CD4-positive, alpha-beta T cell (primary cell): ENCODE measurements at places on chromosomes 2 and 18. TPM values are rescaled to one million over a fixed set of nuclear protein-coding genes. Genes with fewer than 3 reads are reported as not detected.

- H3K27ac ChIP-seq, result no peak overlapping the region
- peaks cover 7% of the 10 kb centered on the region for H3K36me3 ChIP-seq
- no peak overlapping the region for H3K4me3 ChIP-seq
- H3K4me1 ChIP-seq, result no peaks in the 10 kb centered on the region
- no peak for DNase-seq
- H3K27me3 ChIP-seq, result no peaks in the 10 kb centered on the region
These were observed 125.7 kb upstream of the FZD5 start for GRCh38 chr2:207895274-207895860.

GRCh38 chr2:95076705-95077529, 44.7 kb downstream of the MRPS5 start:
- H3K4me3 ChIP-seq, result peak overlapping the region; percentile 52
- no peaks in the 10 kb centered on the region for H3K36me3 ChIP-seq
- peaks cover 75% of the 10 kb centered on the region for H3K4me1 ChIP-seq
- peak; percentile 95 for DNase-seq

GRCh38 chr2:126788652-126789051, 110.0 kb upstream of the TEX51 start:
- H3K4me1 ChIP-seq, result no peaks in the 10 kb centered on the region
- DNase-seq, result no peak
- H3K27ac ChIP-seq, result no peak overlapping the region
- peaks cover 7% of the 10 kb centered on the region for H3K27me3 ChIP-seq
- H3K4me3 ChIP-seq, result no peak overlapping the region

GRCh38 chr2:17517481-17518211, 594 bp downstream of the RAD51AP2 start:
- H3K27me3 ChIP-seq, result peaks cover 7% of the 10 kb centered on the region
- DNase-seq, result no peak
- no peaks in the 10 kb centered on the region for H3K36me3 ChIP-seq
- H3K27ac ChIP-seq, result no peak overlapping the region
- no peak overlapping the region for H3K4me3 ChIP-seq

GRCh38 chr2:7071916-7072556, 154.8 kb downstream of the RNF144A start:
- no peaks in the 10 kb centered on the region for H3K4me1 ChIP-seq
- no peaks in the 10 kb centered on the region for H3K36me3 ChIP-seq
- H3K4me3 ChIP-seq, result no peak overlapping the region
- H3K27me3 ChIP-seq, result no peaks in the 10 kb centered on the region
- no peak overlapping the region for H3K27ac ChIP-seq

DNA sequence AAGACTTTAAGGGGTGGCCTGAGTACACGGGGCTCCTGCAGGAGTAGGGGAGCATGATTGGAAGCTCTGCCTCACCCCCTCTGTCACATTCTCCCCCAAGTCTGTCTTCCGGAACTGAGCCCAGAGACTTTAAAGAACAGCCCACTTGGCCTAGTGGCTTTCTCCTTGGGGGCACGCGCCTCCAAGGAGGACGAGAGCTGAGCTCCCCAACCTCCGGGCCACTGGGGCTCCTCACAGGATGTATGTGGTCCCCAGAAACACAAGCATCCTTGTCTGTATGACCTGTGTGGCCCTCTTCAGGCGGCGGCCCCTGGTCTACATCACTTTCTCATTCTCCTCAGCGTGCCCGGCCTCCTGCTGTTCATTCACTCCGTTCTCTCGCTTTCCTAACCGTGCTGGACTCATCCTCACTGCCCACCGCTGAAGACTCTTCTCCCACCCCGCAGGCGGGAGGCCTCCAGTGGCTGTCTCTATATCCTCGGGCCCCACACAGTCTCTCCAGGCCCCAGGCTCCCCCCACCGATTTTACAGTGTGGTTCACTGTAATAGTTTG, 23.7 kb downstream of the KCNF1 start:
- no peaks in the 10 kb centered on the region for H3K4me1 ChIP-seq
- H3K27ac ChIP-seq, result no peak overlapping the region
- no peak overlapping the region for H3K4me3 ChIP-seq
- DNase-seq, result no peak

The ERFE gene
- not detected for total RNA-seq

The GAL3ST2 gene
- total RNA-seq, result 1.9 TPM

The CHRND gene
- total RNA-seq, result not detected
